Naive thymus-derived CD8-positive, alpha-beta T cell (primary cell): ENCODE measurements at places on chromosomes 2 and 18. TPM values are rescaled to one million over a fixed set of nuclear protein-coding genes. Genes with fewer than 3 reads are reported as not detected.

GRCh38 chr2:179613701-179614100 lies 247.7 kb downstream of the ZNF385B start:
- H3K4me3 ChIP-seq = no peak overlapping the region
- H3K27ac ChIP-seq = no peak overlapping the region
- no peaks in the 10 kb centered on the region for H3K4me1 ChIP-seq
- no peaks in the 10 kb centered on the region for H3K36me3 ChIP-seq
- peaks cover 4% of the 10 kb centered on the region for H3K27me3 ChIP-seq
- DNase-seq = no peak

- no peaks in the 10 kb centered on the region for H3K27me3 ChIP-seq
- H3K4me1 ChIP-seq = peaks cover 2% of the 10 kb centered on the region
- H3K36me3 ChIP-seq = peaks cover 83% of the 10 kb centered on the region
- DNase-seq = no peak
- H3K27ac ChIP-seq = no peak overlapping the region
Measured at GRCh38 chr2:112305132-112305531, 29.7 kb downstream of the ZC3H6 start.

- no peaks in the 10 kb centered on the region for H3K27me3 ChIP-seq
- H3K27ac ChIP-seq = no peak overlapping the region
- no peaks in the 10 kb centered on the region for H3K4me1 ChIP-seq
Measured at GRCh38 chr2:237519506-237520245, 32.6 kb downstream of the MLPH start.

DNA sequence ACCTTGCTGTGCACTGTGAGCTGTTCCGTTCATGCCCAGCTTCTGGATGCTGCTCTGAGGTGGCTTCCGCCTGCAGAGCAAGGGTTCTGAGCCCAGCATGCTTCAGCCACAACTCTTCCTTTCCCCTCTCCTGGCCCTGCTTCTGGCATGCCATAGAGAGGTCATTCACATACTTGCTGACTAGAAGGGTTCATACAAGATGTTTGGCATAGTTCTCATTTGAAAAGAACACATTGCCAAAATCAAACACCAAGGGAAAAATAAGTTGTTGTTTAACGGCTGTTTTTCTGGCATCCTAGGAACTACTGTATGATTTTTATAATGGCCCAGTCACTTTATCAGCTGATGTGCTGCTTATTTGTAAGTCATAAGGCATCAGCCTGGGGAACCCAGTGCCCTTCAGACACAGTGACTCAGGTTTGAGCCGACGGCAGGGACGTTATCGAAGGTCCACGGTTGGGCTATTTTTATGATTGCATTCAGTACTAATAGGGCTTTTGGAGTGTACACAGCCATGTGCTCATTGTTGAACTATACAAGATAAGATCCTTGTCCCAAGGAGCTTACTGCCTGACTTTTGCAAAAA lies 53.9 kb upstream of the CTAGE1 start:
- H3K4me3 ChIP-seq = no peak overlapping the region
- DNase-seq = no peak
- H3K4me1 ChIP-seq = no peaks in the 10 kb centered on the region
- peaks cover 11% of the 10 kb centered on the region for H3K36me3 ChIP-seq
- no peak overlapping the region for H3K27ac ChIP-seq
- peaks cover 7% of the 10 kb centered on the region for H3K27me3 ChIP-seq

DNA sequence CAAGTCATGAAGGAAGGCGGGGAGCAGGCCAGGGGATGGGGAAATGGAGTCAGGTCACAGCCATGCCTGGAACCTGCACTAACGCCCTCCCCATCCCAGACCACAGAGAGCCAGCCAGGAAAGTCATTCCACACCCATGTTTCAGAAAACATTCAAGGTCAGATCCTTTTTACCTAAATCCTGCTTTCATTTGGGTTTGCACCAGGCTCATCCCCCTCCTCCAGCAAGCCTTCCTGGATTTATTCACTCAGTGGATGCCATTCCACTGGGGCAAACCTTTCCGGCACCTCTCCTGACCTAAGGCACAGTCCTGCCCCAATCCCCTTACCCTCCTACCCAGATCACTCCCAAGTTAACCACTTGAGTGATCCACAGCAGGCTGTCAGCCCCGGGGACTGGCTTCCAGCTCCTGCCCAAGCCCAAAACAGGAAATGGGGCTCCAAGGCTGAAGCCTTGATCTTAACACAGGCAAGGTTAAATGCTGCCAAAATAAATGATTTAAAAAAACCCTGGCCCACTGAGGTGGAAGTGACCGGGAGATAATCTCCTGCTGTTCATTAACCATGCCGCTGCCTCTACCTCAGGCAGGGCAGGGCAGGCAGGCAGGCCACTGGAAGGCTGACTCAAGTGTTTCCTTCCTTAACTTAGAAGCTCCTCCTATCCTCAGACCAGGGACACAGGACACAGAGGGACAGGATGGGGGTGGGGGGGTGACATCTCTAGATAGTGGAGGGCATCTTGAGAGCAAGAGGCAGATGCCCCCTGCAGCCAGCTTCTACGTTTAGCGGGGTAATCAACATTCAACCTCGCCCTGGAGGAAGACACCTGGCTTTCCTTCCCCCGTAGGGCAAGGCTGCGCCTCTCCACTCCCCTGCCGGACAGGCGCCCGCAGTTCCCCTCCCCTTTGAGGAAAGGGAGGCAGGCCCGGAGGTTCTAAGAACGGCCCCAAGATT lies 1.4 kb downstream of the RAB11FIP5 start:
- no peak for DNase-seq
- peaks cover 1% of the 10 kb centered on the region for H3K27me3 ChIP-seq
- H3K4me1 ChIP-seq = peaks cover 34% of the 10 kb centered on the region
- H3K27ac ChIP-seq = peak overlapping the region; percentile 83

- no peak for DNase-seq
- no peaks in the 10 kb centered on the region for H3K27me3 ChIP-seq
- peak overlapping the region; percentile 46 for H3K27ac ChIP-seq
Measured at GRCh38 chr2:20637147-20637546, 13.8 kb downstream of the HS1BP3 start.

GRCh38 chr2:187215532-187216240 lies 232.4 kb downstream of the CALCRL start:
- H3K27ac ChIP-seq = no peak overlapping the region
- H3K27me3 ChIP-seq = no peaks in the 10 kb centered on the region
- no peaks in the 10 kb centered on the region for H3K36me3 ChIP-seq

GRCh38 chr2:71643674-71644357 lies 190.5 kb downstream of the DYSF start:
- DNase-seq = no peak
- no peaks in the 10 kb centered on the region for H3K4me1 ChIP-seq
- H3K27ac ChIP-seq = no peak overlapping the region
- H3K4me3 ChIP-seq = no peak overlapping the region
- H3K36me3 ChIP-seq = no peaks in the 10 kb centered on the region

DNA sequence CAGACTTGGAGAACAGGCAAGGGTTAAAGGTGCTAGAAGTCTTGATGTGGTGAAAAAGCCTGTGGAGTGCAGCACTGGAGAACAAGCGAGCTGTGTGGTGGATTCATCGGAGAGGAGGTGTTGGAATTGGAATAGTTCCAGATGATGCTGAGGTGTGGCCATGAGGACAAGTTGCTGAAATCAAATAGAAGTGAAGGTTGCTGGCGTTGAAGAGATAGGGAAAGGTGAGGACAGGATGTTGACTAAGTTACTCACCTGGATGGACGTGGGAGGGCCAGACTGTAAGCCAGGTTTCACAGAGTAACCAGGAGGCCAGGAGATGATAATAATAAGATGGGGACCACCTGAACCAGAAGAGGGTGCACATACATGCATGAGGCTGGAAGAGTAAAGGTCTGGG lies 173.4 kb downstream of the DIS3L2 start:
- H3K36me3 ChIP-seq = peaks cover 11% of the 10 kb centered on the region
- H3K27me3 ChIP-seq = no peaks in the 10 kb centered on the region
- DNase-seq = no peak
- peak overlapping the region; percentile 58 for H3K27ac ChIP-seq

GRCh38 chr2:10372862-10373240 lies 70.1 kb downstream of the HPCAL1 start:
- no peak overlapping the region for H3K4me3 ChIP-seq
- DNase-seq = no peak
- H3K27ac ChIP-seq = peak overlapping the region; percentile 62
- peaks cover 70% of the 10 kb centered on the region for H3K4me1 ChIP-seq

- H3K27me3 ChIP-seq = peaks cover 1% of the 10 kb centered on the region
- H3K27ac ChIP-seq = no peak overlapping the region
- DNase-seq = no peak
- H3K4me3 ChIP-seq = no peak overlapping the region
- H3K36me3 ChIP-seq = no peaks in the 10 kb centered on the region
- H3K4me1 ChIP-seq = no peaks in the 10 kb centered on the region
Measured at GRCh38 chr2:95314964-95315611, 17.9 kb downstream of the KCNIP3 start.

GRCh38 chr2:236393101-236393500 lies 128.9 kb upstream of the ASB18 start:
- H3K4me3 ChIP-seq = no peak overlapping the region
- no peak overlapping the region for H3K27ac ChIP-seq
- H3K4me1 ChIP-seq = no peaks in the 10 kb centered on the region
- no peak for DNase-seq

GRCh38 chr2:158124896-158125295 lies 23.2 kb downstream of the UPP2 start:
- H3K27ac ChIP-seq = no peak overlapping the region
- no peak overlapping the region for H3K4me3 ChIP-seq
- peaks cover 19% of the 10 kb centered on the region for H3K27me3 ChIP-seq
- DNase-seq = no peak
- no peaks in the 10 kb centered on the region for H3K4me1 ChIP-seq
- H3K36me3 ChIP-seq = no peaks in the 10 kb centered on the region

GRCh38 chr2:179057737-179058136 lies 7.8 kb upstream of the CCDC141 start:
- no peak overlapping the region for H3K4me3 ChIP-seq
- peaks cover 11% of the 10 kb centered on the region for H3K4me1 ChIP-seq
- no peaks in the 10 kb centered on the region for H3K27me3 ChIP-seq
- H3K27ac ChIP-seq = no peak overlapping the region
- peaks cover 2% of the 10 kb centered on the region for H3K36me3 ChIP-seq

DNA sequence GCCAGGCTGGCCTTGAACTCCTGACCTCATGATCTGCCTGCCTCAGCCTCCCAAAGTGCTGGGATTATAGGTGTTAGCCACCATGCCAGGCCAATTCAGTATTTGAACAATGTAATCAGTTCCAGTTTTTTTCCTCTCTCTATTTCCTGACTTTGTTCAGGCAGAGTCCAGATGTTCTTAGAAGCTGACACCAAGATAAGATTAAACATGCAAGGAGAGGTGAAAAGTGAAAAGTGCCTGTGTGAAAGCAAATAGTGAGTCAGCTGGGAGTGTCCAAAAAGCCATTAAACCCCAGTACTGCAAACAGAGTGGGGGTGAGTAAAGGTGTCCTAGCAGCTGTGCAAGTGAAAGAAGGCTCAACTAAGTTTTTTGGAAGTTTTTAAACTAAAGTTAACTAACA lies 231.5 kb downstream of the PTH2R start:
- H3K4me3 ChIP-seq = no peak overlapping the region
- H3K27me3 ChIP-seq = no peaks in the 10 kb centered on the region
- no peaks in the 10 kb centered on the region for H3K4me1 ChIP-seq
- H3K36me3 ChIP-seq = no peaks in the 10 kb centered on the region
- no peak for DNase-seq
- H3K27ac ChIP-seq = no peak overlapping the region

DNA sequence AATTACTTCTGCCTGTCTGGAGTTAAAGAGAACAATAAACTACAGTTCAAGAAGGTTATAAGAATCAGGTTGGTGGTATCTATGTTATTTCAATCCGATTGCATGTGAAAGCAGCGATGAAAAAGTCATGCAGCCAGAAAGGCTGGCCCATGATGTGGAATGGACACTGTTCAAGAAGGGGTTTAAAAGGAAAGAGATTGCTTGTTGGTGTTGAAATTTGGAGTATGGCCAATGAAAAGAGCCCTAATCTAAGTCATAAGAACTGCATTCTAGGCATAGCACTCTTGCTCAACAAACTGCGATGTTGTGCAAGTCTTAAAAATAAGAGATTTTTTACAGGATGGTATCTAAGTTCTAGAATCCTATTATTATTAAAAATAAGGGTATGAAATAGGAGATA lies 61.3 kb downstream of the EFEMP1 start:
- H3K27me3 ChIP-seq = peaks cover 11% of the 10 kb centered on the region
- no peak overlapping the region for H3K27ac ChIP-seq
- no peaks in the 10 kb centered on the region for H3K4me1 ChIP-seq

DNA sequence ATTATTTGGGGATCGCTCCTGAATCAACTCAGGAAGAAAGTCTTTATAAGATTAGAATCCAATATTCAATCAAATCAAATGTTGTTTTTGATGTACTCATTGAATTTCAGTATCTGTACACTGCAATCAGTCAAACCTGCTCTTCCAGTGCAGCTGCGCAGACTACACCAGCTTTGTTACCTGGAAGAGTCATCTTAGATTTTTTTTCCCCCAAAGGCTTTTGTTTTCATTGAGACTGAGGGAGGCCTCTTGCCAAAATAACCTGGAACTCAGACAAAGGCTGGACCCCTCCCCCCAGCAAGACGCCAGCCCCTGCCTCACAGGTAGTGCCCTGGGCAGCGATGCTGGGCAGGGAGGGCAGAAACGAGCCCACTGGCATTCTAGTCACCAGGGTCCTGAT lies 74.8 kb downstream of the ARHGEF4 start:
- peaks cover 2% of the 10 kb centered on the region for H3K36me3 ChIP-seq
- no peak overlapping the region for H3K27ac ChIP-seq

DNA sequence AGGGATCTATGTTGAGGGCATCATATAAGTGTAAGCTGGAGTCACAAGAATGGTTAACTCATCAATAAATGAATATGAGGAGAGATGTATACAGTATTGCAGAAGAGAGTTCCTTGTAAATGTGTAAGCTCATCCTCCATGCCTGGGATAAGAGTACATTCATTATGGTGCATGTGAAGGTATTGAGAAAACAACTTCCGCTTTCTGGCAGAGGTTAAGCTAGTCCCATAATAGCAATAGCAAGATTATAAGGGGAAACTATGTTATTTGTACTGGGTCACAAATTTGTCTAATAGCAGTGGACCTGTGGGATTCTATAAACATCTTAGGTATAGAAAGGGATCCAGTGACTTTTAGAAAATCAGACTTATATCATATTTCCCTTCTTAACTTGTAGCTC lies 44.1 kb downstream of the SCN2A start:
- H3K36me3 ChIP-seq = no peaks in the 10 kb centered on the region
- no peak for DNase-seq
- H3K27ac ChIP-seq = no peak overlapping the region
- H3K27me3 ChIP-seq = no peaks in the 10 kb centered on the region
- no peak overlapping the region for H3K4me3 ChIP-seq

The NTSR2 gene
- polyA plus RNA-seq = not detected

The C1QL2 gene
- not detected for polyA plus RNA-seq

The CNDP1 gene
- not detected for polyA plus RNA-seq

The MEP1B gene
- polyA plus RNA-seq = not detected

The TMEM37 gene
- not detected for polyA plus RNA-seq
